ENCODE measurements at places on chromosomes 6 and 20. TPM values are rescaled to one million over a fixed set of nuclear protein-coding genes. Genes with fewer than 3 reads are reported as not detected.
A peak's percentile ranks its signal among the peaks of the same experiment; 100 is the strongest.

DNA sequence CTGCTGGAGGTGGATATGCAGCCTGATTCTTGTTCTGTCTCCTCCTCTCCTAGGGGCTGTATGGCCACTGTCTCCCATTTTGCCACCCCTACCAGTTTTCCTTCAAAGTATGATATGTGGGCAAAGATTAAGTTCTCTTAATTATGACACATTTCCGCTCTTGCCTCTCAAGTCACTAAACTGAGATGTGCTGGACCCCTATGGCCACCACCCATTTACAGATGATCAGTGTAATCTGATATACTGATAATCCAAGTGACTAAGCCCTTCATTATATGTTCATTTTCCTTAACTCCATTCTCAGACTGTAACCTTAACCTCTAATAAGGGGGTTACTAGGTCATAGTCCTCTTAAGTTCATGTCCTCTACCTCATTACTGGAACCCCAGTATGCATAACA lies 711 bp upstream of the C20orf141 start:
- no peaks in the 10 kb centered on the region for H3K36me3 ChIP-seq
- peaks cover 30% of the 10 kb centered on the region for H3K27me3 ChIP-seq
- no peak overlapping the region for H3K27ac ChIP-seq

DNA sequence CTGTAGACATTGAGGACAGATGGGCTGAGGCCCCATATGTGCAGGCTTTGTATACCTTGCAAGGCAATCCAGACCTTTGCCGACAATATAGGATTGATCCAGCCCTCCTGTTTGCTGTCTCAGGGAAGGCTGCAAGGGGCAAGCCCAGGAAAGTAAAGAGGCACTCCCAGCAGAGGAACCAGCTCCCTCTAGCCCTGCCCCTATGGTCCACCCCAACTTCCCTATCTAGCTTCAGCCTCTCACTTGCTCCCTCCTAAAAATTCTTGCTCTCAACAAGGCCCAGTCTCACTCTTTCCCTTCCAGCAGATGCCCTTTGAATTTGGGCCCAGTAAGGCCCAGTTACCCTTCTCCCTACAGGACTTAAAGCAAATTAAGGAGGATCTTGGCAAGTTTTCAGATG lies 92.6 kb downstream of the JARID2 start:
- H3K27me3 ChIP-seq = no peaks in the 10 kb centered on the region
- H3K27ac ChIP-seq = no peak overlapping the region
- peaks cover 31% of the 10 kb centered on the region for H3K4me1 ChIP-seq
- DNase-seq = no peak
- H3K4me3 ChIP-seq = no peak overlapping the region

DNA sequence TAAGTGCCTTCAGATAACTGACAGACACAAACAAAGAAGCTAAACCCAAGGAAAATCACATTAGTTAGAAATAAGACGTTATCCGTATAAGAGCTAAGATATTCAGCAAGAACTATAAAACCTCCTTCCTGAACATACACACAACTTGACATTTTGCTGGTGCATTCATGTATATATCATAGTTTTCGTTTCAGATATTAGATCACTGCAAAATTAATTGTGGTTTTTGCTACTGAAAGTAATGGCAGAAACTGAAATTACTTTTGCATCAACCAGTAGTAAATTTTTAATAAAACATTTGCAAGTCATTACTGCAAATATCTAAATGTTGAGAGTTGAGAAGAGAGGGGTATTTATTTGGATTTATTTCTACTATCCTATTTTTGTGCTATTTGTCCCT lies 26.1 kb upstream of the KCNQ5 start:
- H3K36me3 ChIP-seq = no peaks in the 10 kb centered on the region
- no peak overlapping the region for H3K4me3 ChIP-seq
- H3K4me1 ChIP-seq = no peaks in the 10 kb centered on the region
- no peak overlapping the region for H3K27ac ChIP-seq

- no peak overlapping the region for H3K27ac ChIP-seq
- peaks cover 5% of the 10 kb centered on the region for H3K4me1 ChIP-seq
- H3K4me3 ChIP-seq = no peak overlapping the region
- no peaks in the 10 kb centered on the region for H3K27me3 ChIP-seq
- no peak for DNase-seq
- peaks cover 2% of the 10 kb centered on the region for H3K36me3 ChIP-seq
Observed at GRCh38 chr6:28090917-28091586, 10.7 kb downstream of the ZNF165 start.

DNA sequence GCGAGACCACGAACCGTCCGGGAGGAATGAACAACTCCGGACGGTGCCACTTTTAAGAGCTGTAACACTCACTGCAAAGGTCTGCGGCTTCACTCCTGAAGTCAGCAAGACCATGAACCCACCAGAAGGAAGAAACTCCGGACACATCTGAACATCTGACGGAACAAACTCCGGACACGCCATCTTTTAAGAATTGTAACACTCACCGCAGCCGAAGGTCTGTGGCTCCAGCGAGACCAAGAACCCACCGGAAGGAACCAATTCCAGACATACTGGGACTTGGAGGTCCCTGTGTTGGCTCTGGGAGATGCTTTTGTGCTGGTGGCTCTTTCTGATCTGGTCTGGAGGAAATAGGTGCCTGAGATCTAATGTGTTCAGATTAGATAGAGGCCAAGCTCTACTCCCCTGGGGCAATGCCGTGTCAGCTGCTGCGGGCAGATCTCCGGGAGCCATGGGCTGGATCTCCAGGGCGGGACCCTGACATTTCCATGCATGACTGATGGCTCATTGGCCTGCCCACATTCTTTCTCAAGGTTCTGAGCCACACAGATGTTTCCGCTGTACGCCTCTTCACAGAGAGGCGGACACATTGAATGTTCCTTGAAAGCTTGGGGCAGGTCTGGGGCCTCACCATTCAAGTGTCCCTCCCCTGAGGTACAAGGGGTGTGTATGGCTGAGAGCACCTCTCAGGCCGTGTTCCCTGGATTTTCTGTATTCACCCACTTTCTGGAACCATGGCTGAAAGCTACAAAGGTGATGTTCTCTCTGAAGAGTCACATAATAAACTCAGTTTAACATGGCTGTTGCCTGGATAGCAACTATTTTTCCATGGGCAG lies 29.3 kb downstream of the GMPR start:
- no peaks in the 10 kb centered on the region for H3K27me3 ChIP-seq
- DNase-seq = no peak
- H3K4me1 ChIP-seq = no peaks in the 10 kb centered on the region
- H3K36me3 ChIP-seq = no peaks in the 10 kb centered on the region
- no peak overlapping the region for H3K4me3 ChIP-seq

- no peaks in the 10 kb centered on the region for H3K36me3 ChIP-seq
- H3K4me3 ChIP-seq = no peak overlapping the region
Observed at GRCh38 chr6:17998003-17998402, 10.6 kb upstream of the KIF13A start.

GRCh38 chr20:34980543-34981233 lies 25.0 kb downstream of the MYH7B start:
- H3K27me3 ChIP-seq = no peaks in the 10 kb centered on the region
- no peaks in the 10 kb centered on the region for H3K4me1 ChIP-seq
- no peak for DNase-seq
- H3K4me3 ChIP-seq = no peak overlapping the region

DNA sequence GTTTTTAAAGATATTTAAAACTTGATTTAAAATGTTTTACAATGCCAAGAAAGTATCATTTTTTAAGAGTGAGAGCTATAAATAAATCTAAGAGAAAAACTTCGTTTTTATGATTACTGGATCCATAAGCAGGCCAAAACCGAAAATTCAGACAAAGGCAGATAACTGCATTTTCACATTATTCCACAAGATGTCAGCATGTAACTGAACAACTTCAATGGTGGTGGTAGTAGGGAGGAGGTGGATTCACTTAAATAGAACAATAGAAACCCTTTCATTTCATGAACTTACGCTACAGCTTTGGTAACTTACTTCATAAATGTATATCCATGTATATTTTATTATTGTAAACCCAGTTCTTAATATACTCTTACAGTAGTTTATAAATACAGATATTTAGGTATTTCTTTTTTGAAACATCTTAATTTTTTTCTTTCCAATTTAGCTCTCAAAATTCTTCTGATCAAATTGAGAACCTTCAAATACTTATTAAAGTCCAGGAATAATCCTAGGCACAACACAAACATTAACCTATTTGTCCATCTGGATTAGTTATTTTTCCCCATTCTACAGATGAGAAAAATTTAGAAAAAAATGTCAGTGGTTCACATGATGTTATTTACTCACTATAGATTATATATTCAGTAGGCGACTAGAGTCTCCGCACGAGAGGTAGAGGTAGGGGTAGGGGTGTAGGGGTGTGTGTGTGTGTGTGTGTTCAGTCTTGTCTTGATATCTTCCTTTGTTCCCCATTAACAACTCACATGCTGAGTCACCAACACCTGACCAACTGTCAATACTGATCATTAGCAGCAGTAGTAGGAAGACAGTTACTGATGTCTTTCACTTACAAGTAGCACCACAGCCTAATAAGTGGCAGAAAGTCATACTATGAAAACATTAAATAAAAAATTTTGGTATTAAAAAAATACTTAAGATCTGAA lies 111.5 kb downstream of the ARHGAP18 start:
- no peak for DNase-seq
- H3K27me3 ChIP-seq = no peaks in the 10 kb centered on the region
- no peak overlapping the region for H3K27ac ChIP-seq
- no peaks in the 10 kb centered on the region for H3K36me3 ChIP-seq
- no peaks in the 10 kb centered on the region for H3K4me1 ChIP-seq

DNA sequence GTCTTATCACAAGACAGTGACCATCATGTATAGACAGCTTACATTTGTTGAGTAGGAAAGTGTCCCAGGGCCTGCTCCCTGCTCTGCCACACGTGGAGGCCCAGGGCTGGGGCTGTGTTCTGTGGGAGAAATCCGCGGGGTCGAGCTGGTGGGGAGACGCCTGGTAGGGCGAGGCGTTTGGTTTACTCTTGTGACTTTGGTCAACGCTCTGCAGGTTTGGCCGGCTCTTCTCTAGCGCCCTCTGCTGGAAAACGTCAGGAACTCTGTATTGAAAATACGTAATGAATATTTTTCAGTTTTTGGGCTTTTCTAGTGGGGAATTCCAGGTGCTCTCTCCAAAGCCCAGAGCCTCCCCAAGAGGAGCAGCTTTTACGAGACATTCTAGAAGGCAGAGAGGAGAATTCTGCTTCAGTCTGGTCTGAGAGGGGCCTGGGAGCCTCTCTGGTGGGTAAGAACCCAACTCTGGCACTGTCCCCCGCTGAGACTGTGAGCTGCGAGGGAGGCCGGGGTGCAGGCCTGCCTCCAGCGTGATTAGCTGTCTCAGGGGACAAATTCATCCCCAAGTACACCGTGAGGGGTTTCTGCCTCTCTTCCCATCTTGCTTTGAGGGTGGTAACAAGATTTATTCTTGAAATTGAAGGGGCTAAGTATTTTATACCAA lies 112.6 kb upstream of the RALGAPA2 start:
- no peaks in the 10 kb centered on the region for H3K36me3 ChIP-seq
- peaks cover 28% of the 10 kb centered on the region for H3K27me3 ChIP-seq
- no peak overlapping the region for H3K27ac ChIP-seq
- DNase-seq = peak; percentile 32

- H3K27ac ChIP-seq = no peak overlapping the region
- H3K36me3 ChIP-seq = no peaks in the 10 kb centered on the region
- DNase-seq = no peak
- no peaks in the 10 kb centered on the region for H3K27me3 ChIP-seq
- H3K4me1 ChIP-seq = no peaks in the 10 kb centered on the region
Observed at GRCh38 chr6:121597654-121598053, 162.2 kb downstream of the GJA1 start.

- no peaks in the 10 kb centered on the region for H3K36me3 ChIP-seq
- no peak overlapping the region for H3K27ac ChIP-seq
Observed at GRCh38 chr6:36375644-36376155, 11.8 kb downstream of the ETV7 start.

GRCh38 chr20:11153819-11154218 lies 480.0 kb upstream of the JAG1 start:
- no peaks in the 10 kb centered on the region for H3K36me3 ChIP-seq
- H3K27ac ChIP-seq = no peak overlapping the region
- no peaks in the 10 kb centered on the region for H3K27me3 ChIP-seq
- H3K4me1 ChIP-seq = no peaks in the 10 kb centered on the region

- no peaks in the 10 kb centered on the region for H3K27me3 ChIP-seq
- H3K4me3 ChIP-seq = no peak overlapping the region
- H3K36me3 ChIP-seq = no peaks in the 10 kb centered on the region
- H3K27ac ChIP-seq = no peak overlapping the region
- H3K4me1 ChIP-seq = no peaks in the 10 kb centered on the region
Observed at GRCh38 chr6:31053873-31054272, 43.6 kb downstream of the MUC22 start.

DNA sequence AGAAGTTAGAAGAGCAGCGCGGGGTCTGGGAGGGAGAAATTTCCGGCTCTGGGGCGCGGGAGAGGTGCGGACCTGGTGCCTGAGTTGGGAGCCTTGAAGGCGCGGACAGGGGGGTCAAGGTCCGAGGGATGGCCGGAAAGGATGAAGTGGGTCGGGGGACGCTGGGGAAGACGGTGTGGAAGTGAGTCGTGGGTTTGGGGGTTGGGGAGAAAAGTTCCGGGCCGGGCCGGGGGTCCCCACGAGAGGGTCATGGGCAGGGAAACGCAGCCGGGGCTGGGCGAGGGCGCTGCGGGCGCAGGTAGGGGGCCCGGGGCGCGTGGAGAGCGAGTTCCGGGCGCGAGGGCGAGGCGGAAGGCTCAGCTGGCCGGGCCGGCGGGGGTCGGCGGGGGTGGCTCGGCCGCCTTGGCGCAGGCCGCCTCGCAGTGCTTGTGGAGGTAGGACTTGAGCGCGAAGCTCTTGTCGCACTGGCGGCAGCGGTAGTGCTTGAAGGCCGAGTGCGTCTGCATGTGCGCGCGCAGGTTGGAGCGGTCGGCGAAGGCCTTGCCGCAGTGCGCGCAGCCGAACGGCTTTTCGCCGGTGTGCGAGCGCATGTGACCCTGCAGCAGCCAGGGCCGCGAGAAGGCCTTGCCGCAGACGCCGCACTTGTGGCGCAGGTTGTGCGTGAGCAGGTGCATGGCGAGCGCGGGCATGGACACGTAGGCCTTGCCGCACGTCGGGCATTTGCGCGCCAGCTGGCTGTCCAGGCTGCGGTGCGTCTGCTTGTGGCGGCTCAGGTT lies 10.5 kb upstream of the SRXN1 start:
- H3K36me3 ChIP-seq = no peaks in the 10 kb centered on the region
- H3K27ac ChIP-seq = no peak overlapping the region
- H3K4me3 ChIP-seq = no peak overlapping the region
- no peak for DNase-seq
- peaks cover 64% of the 10 kb centered on the region for H3K27me3 ChIP-seq

- H3K36me3 ChIP-seq = peaks cover 7% of the 10 kb centered on the region
- peaks cover 12% of the 10 kb centered on the region for H3K4me1 ChIP-seq
- no peak for DNase-seq
- peak overlapping the region; percentile 27 for H3K27ac ChIP-seq
- H3K27me3 ChIP-seq = no peaks in the 10 kb centered on the region
Observed at GRCh38 chr20:38961530-38962043, 557 bp upstream of the DHX35 start.

DNA sequence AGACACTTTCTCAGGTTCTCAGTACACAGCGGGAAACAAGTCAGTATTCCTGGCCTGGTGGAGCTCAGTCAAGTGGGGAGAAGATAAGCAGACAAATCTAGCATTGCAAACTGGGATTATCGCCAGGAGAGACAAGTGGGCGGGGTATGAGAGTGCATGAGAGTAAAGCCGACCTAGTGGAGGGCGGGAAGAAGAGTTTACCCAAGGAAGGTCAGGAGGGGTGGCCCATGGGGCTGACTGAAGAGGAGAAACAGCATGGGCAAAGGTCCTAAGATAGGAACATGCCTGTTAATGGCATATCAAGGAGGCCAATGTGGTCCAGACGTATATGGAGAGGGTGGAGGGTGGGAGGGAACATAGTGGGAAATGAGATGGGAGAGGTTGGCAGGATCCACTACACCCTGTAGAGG lies 12.4 kb upstream of the CSNK2A1 start:
- no peak for DNase-seq
- H3K36me3 ChIP-seq = no peaks in the 10 kb centered on the region

Gene MDC1
- total RNA-seq = 53.4 TPM

Gene GJA1
- 1.1 TPM for total RNA-seq

All from T-cell (primary cell).